Dorsolateral prefrontal cortex (tissue), 122 donors: ENCODE measurements at places on chromosomes 1 and 21.

- DNase-seq = no peak
Observed at GRCh38 chr1:230415405-230416132, 10.6 kb downstream of the PGBD5 start.

- no peak for DNase-seq
Observed at GRCh38 chr1:40772146-40772955, 11.2 kb upstream of the KCNQ4 start.

- peak; percentile 44 for DNase-seq
Observed at GRCh38 chr1:202192770-202193613, 607 bp upstream of the LGR6 start.

DNA sequence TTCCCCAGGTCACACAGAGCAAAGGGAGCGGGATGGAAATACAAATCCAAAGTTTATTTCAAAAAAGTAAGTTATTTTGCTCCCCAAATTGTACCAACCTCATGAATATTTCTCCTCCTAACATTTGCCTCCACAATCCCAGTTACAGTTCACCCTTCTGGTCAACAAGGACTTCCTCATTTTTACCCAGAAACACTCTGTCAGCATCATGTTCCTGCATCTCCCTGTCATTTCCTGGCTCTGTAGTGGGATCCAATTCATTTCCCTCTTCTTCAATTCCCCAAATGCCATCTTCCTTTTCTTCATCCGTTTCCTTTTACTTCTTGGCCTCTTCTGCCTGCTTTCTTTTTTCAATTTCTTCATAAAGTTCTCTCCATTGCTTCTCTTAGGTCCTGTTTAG lies 32.0 kb upstream of the EPS15 start:
- no peak for DNase-seq

DNA sequence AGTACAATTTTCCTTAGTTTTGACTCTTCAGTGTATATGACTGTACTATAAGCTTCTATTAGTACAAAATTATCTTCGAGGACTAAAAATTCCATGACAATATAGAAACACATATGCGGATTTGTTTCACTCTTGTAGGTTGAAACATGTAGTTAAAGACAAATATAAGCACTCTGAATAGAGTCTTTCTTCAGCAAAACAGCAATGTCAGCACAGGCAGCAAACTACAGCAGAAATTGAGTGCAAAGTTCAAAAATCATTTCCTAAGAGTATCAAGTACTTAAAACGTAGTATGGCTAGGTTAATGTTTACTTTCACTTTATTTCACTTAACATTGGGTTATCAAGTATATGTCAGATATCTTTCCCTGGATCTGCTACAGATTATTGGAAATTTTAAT lies 106.7 kb downstream of the FAF1 start:
- no peak for DNase-seq

GRCh38 chr1:63920154-63921117 lies 146.6 kb downstream of the ROR1 start:
- no peak for DNase-seq

GRCh38 chr1:201882665-201883132 lies 6.0 kb upstream of the SHISA4 start:
- peak; percentile 19 for DNase-seq

GRCh38 chr1:20728371-20729154 lies 3.9 kb downstream of the SH2D5 start:
- peak; percentile 18 for DNase-seq
